ENCODE measurements at places on chromosomes 7 and 10. TPM values are rescaled to one million over a fixed set of nuclear protein-coding genes. Genes with fewer than 3 reads are reported as not detected.

Gene SH2D4B
- polyA plus RNA-seq: not detected

Gene FBXL13
- 0.82 TPM for polyA plus RNA-seq

Gene SFRP4
- polyA plus RNA-seq: 0.36 TPM

Gene TAF3
- polyA plus RNA-seq: 5.1 TPM

Gene WBP1L
- 7.3 TPM for polyA plus RNA-seq

Gene ADARB2
- 0.30 TPM for polyA plus RNA-seq

Gene CDK14
- 98.2 TPM for polyA plus RNA-seq

Gene PON1
- polyA plus RNA-seq: not detected

Gene PPP1R3C
- polyA plus RNA-seq: 19.3 TPM

Gene IDI2
- polyA plus RNA-seq: not detected

Gene PTPRZ1
- 89.8 TPM for polyA plus RNA-seq

Gene MYO3A
- not detected for polyA plus RNA-seq

Gene PRLHR
- not detected for polyA plus RNA-seq

Gene POLL
- polyA plus RNA-seq: 1.5 TPM

Gene ELFN1
- 0.23 TPM for polyA plus RNA-seq

Gene UTF1
- not detected for polyA plus RNA-seq

Gene OR9A2
- not detected for polyA plus RNA-seq

Measured in Purkinje cell (primary cell).